ENCODE measurements at places on chromosomes 16 and 17.

GRCh38 chr17:323721-324571 lies 28.7 kb downstream of the RPH3AL start:
- DNase-seq, result no peak

DNA sequence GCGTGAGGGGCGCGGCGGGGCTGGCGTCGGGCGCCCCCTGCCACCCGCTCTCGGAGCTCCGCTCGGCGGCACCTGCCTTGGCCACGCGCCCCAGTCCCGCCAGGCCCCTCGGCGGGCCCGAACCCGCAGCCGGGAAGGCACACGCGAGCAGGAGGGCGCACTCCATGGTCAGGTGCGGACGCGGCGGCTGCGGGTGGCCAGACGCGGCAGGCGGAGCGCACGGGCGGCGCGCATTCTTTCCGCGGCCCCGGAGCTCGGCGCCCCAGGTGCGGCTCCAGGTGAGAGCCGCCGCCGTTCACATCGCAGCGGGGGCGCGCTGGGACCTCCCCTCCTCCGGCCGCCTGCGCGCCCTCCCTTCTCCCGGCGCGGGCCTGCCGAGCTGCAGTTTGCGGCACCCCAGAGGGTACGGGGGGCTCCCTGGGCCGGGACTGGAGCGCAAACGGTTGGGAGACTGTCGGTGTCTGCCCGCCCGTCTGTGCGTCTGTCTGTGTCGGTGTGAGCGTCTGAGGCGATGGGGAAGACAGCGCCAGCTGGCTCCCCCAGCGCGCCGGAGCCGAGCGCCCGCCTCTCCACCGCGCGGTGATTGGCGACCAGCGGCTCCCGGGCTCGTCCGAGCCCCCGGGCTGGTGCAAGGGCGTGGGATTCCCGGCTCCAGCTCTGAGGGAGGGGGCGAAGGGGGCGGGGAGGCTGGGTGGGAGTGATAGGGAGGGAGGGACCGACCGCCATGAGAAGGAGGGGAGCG lies at the start of gene ADAMTS18:
ADAMTS18 (minus strand) TSS at position 505 of the 742 bp plus-strand sequence; CDS start at position 166, 339 bp downstream.
- DNase-seq, result no peak

- DNase-seq, result no peak
Measured at GRCh38 chr17:44655983-44656710, at the start of gene MEIOC. TSS of gene MEIOC (plus strand) at chr17:44656468. CDS start at chr17:44656614, 146 bp downstream.

DNA sequence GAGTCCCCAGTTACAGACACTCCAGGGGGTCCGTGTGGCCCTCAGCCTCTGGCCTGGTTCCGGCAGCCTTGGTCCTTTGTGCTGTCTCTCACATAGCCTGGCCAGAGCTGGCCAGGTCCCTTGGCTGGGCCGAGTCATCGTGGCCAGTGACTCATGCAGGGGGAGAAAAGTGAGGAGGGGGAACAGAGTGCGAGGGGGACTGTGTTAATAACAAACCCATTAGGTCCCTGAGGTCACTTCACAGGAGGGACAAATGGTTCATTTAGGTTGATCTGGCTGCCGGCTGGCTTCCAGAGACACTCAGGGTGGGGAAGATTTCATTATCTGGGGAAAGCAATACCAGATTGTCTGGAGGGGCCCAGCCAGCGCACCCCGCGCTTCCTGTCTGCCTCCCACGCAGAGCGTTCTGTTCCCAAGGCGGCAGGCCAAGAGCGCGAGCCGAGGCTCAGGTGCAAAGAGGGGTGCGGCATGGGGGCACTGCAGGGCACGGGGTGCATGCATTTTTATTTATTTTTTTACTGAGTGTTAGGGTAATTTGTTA lies 223.1 kb downstream of the SEC14L1 start:
- no peak for DNase-seq

DNA sequence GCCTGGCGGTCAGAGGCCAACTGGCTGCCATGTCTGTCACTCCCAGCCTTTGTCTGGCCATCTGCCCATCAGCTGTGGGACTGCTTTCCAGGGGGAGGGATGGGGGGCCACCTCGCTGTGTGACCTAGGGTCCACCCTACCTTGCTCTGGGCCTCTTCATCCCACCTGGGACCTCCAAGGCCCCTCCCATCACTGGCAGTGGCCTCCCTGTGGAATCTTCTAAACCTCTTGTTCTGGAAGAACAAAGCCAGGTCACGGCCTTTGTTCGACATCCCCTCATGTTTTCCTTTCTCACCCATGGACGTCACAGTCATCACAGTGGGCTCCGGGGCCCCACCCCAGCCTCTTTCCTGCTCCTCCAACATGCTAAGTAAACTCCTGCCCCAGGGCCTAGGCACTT lies 24.0 kb downstream of the SPNS2 start:
- DNase-seq, result no peak
